ENCODE measurements at places on chromosomes 11 and 22.
A peak's percentile ranks its signal among the peaks of the same experiment; 100 is the strongest.

DNA sequence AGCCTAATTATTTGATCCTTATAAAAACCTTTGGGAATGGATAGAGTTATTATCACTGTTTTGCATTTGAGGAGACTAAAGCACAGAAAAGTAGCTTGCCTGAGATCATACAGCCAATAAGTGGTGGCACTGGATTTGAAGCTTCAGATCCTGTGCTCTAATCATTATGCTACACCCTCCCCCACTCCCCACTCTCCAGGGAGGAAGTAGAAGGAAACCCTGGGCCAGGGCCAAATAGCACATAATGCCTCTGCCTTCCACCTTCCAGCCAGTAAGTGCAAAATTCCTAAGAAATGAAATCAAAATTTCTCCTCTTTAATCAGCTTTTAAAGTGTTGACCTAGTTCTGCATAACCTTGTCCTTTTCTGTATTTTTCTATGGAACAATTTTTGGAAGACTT, 61.6 kb downstream of the SIK2 start:
- no peaks in the 10 kb centered on the region for H3K36me3 ChIP-seq
- no peaks in the 10 kb centered on the region for H3K27me3 ChIP-seq
- DNase-seq = no peak
- no peak overlapping the region for H3K4me3 ChIP-seq
- H3K4me1 ChIP-seq = peaks cover 5% of the 10 kb centered on the region

DNA sequence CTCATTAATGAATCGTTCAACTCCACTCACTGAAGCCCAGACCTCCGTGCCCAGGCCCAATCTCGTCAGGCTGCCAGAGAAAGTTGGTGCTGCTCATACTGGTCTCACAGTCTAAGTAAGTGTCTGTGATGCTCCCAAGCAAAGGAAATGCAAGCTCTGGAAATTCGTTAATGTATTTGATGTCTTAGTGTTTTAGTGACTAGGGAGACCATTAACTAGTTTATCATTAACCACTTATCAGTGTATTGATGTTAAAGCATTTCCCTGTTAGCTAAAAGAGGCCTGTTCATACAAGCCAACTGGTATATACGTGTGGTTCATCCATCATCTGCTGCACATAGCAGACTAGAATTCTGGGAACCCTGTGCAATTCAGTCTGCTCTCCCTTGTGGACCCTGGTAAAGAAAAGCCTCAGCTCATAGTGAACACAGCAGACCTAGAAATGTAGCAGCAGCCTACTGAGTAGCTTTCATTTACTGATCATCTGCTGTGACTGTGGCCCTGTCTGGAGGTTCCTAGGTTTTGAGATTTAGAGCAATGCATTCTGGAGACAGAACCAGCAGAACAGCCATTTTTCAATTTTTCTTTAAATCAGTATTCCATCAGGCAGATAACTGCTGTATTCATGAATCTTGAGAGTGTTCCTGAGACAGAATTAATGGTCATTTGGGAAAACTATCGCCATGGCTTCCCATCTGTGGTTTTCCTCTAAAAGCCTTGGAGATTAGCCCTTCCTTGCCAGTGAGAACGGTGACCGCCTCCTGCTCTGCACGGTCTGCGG, 15.7 kb upstream of the AIFM3 start:
- no peaks in the 10 kb centered on the region for H3K27me3 ChIP-seq
- H3K27ac ChIP-seq = peak overlapping the region; percentile 82
- H3K4me3 ChIP-seq = no peak overlapping the region
- DNase-seq = no peak

DNA sequence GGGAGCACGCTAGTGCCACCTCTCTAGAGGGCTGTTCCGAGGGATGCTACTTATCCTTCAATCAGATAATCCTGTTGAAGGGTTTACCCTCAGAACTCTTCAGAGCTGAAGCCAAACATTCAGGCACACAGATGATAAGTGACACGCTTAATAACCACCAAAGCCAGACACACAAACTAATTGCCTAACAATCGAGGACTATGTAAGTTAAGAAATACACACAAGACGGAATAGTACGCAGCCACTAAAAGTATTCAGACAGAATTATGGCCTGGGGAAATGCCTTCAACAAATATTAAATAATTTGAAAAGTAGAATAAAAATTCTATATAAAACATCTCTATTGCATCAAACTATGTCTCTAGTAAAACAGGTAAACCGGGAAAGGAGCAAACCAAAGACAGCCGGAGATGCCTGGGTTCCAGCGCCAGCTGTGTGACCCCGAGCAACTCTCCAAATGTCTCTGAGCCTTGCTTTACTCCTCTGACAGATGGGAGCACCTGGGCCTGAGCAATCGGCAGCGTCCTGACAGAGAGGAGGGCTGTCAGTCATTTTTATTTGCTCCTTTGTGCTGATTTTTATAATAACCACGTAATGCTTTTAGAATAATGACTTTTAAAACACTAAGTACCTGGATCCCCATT, 11.3 kb downstream of the LRFN4 start:
- no peaks in the 10 kb centered on the region for H3K27me3 ChIP-seq
- no peak for DNase-seq
- peaks cover 7% of the 10 kb centered on the region for H3K4me1 ChIP-seq
- peaks cover 18% of the 10 kb centered on the region for H3K36me3 ChIP-seq

DNA sequence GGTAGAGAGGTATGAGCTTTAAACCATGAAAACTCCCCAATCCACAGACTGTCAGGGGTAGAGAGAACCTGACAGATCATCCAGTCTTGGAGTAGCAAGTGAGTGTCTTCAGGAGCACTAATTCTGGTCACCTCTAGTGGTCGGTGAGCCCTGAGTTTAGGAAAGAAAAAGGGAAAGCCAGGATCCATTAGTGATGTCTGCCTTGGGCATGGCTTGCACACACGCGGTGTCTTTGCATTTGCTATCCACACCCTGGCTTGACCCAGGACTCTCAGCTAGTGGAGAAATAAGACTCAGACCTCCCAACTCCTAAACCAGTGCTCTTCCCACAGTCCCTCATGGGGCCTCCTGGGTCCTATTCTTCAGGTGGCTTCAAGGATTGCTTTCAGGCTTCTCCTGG, 19.3 kb downstream of the POU2F3 start:
- H3K36me3 ChIP-seq = no peaks in the 10 kb centered on the region
- H3K27ac ChIP-seq = no peak overlapping the region
- DNase-seq = no peak
- no peaks in the 10 kb centered on the region for H3K4me1 ChIP-seq
- no peak overlapping the region for H3K4me3 ChIP-seq
- H3K27me3 ChIP-seq = peaks cover 83% of the 10 kb centered on the region

DNA sequence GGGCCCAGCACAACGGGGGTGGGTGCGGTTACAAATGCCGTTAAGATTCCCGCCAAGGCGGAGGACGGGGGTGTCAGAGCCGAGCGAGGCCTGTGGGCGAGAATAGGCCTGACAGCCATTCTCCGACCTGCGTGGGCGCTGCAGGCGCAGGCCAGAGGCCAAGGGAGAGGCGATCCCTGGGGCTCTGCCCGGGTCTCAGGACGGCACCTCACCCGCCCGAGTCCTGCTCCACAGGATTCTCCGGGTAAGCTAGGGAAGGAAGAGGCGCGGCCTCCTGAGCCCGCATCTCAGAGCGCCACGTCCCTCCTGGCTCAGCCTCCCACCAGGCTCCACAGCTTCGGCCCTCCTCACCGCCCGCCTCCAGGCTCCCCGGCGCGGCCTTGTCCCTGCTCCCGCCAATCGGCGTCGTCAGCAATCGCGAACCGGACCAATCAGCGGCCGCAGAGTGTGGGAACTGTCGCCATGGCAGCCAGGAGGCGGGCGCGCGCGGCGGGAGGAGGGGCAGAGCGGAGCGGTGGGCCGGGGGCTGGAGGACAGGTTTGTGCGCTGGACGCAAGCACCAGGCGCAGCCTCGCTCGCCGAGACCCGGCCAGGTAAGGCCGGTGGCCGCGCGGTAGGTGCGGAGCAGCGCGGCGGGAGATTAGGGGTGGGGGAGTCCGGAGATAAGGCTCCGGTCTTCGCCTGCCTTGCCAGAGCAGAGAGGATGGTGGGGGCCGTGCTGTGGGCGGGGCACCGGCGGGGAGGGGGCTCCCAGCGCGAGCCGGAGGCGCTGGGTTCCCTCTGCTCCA, at the start of gene NUCB2:
TSS of gene NUCB2 (plus strand) at position 504 of the 788 bp plus-strand sequence. CDS start 18,585 bp downstream, outside the sequence.
- H3K27me3 ChIP-seq = no peaks in the 10 kb centered on the region
- DNase-seq = peak; percentile 95
- H3K4me1 ChIP-seq = peaks cover 3% of the 10 kb centered on the region

DNA sequence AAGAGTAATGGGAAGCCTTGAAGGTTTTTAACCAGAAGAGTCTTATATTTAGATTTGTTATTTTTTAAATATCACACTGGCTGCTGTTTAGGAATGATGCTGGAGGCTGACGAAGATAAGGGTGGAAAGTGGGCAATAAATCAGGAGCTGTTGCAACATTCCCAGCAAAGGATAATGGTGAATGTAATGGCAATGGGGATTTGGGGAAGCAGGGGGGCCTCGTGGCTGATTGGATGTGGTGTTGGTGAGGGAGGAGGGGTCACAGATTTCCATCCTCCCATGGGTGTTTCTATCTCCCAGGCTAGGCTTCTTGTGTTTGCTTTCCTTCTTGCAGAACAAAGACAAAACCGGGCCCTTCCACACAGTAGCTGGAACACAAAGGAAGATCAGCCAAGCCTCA, 80.8 kb downstream of the PIWIL4 start:
- H3K4me3 ChIP-seq = no peak overlapping the region
- H3K27ac ChIP-seq = no peak overlapping the region
- no peaks in the 10 kb centered on the region for H3K4me1 ChIP-seq
- H3K27me3 ChIP-seq = no peaks in the 10 kb centered on the region
- DNase-seq = peak; percentile 68

DNA sequence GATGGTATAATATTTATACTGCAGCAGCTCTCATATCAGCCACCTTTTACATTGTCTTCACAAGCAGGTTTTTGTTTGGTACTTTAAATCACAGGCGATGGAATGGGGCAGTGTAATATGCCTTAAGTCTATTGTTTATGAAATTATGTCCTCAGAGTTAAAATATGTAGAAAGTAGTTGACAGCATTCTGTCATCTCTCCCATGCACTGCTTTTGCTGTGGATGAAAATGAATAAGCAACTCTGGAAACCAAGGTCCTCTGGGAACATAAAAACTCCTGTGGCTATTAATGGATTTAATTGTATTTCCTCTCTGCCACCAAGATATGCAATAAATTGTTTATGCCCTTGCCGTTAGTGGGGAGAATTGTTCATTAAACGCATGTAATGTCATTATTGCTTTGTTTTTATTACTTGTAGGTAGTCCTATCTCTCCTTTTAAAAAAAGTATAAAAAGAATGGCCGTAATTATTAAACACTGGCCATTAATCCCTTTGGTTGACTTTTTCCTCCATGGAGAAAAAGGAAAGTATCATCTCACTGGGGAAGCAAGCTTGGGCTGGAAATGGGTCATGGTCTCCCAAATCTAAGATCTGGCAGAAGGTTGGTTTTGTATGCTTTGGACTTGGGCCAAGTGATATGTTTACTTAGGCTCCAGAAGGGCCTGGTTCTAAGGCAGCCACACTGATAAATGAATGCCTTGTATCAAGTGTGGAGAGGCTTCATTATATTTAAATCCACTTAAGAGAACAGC, 13.1 kb downstream of the PACS1 start:
- H3K4me3 ChIP-seq = no peak overlapping the region
- no peaks in the 10 kb centered on the region for H3K27me3 ChIP-seq

Measured in mesenchymal stem cell (in vitro differentiated cells and primary cell).